ENCODE measurements at places on chromosomes 7 and 10.

- DNase-seq: no peak
Observed at GRCh38 chr10:132712743-132713142, 73.2 kb downstream of the NKX6-2 start.

DNA sequence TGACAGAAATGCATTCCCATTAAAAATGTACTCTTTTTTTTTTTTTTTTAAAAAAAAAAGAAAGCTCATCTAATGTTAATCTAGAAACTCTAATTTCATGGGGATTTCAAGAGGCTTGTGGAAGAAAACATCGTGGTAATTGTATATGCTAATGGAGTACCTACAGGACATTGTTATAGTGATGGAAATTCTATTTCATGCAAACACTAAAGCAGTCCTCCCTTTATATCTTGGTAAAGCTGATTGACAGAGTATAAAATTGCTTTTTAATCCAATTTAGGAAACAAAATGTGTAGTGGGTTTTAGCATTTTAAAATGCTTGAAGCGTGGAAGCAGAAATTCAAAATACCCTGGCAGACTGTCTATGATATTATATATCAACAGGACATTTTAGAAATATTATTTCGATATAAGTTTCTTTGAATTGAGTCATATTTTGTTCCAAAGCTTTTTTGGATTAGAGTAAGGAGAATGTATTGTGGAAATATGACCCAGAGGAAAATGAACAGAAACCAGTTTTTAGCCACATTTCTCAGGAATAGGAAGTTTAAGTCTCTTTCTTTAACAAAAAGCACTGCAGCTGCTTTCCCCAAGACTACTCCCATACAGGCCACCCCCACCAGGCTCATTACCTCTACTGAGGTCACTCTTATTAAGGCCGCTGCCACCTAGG lies 121.9 kb downstream of the WNT2 start:
- no peak for DNase-seq

- no peak for DNase-seq
Observed at GRCh38 chr10:99758211-99758891, 24.1 kb upstream of the ABCC2 start.

GRCh38 chr10:107477266-107477665 lies 312.8 kb upstream of the SORCS1 start:
- DNase-seq: no peak

DNA sequence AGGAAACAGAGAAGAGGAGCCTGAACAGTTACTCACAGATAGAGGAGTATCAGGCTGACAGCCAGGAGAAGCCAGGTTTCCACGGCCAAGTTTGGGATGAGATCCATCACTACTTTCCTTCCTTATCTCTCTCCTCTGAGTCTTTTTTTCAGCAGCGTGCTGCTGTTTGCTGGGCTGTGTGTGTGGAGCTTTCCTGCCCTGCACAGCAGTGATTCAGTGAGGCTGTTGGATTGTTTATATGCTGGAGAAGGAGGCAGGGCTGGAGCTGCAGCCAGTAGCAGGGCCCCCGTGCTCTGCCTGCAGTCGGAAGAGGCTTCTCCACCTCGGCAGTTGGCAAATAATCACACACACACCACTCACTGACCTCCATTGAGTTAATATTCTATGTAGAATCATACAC lies at the start of gene CYP3A7:
CYP3A7 (minus strand) TSS at position 210 of the 400 bp plus-strand sequence; CDS start at position 107, 103 bp downstream.
- DNase-seq: no peak

DNA sequence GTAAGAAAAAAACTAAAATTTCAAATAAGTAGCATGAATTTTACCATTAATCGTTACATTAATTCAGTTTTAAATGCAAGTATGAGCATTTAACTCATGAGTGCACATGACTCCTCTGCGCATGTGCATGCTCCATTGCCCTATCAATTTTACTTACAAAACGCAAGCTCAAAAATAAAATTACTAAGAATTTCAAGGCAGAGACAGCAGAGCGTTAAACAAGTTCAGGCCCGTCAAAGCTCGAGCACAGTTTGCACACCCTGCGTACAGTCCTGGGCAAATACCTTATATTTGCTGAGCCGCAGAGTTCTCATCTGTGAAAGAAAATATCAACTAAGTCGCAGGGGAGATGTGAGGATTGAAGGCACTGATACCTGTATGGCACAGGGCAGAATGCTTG lies 373.6 kb downstream of the BBS9 start:
- DNase-seq: no peak

DNA sequence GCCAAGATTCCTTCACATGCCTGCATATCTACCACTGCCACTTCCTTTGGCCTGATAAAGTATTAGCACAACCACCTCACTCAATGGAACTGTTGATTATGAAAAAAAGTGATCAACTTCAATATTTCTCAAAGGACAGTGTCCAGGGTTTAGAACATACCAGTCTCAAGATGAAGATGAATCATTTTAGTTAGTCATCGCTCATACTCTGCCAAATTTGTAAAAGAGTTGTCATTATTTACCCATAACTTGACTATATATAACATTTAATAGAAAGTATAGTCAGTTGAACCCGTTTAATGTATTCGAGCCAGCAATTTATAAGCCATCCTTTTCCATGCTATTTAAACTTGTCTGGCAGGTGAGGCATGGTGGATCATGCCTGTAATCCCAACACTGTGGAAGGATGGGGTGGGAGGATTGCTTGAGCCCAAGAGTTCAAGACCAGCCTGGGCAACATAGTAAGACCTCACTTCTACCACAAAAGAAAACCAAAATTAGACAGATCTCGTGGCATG lies 33.2 kb downstream of the SPAM1 start:
- no peak for DNase-seq

- DNase-seq: no peak
Observed at GRCh38 chr7:149431486-149432120, 29.3 kb downstream of the ZNF777 start.

DNA sequence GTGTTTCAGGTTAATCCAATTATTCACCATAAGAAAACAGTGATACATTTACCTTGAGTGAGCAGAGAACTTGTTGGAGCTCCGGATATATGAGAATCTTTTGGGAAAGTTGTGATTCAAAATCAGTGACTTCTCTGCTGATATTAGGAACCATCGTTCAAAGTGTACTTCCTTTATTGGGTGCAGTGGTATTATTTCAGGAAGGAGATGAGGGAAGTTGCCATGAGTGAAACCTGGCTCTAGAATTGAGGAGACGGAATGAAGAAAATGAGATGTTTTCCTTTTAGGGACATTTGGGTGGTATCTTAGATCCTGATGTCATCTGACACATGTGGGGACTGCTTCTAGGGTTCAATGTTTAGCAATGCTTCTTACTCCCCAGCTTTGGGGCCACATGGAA lies 343.9 kb downstream of the ABCA13 start:
- no peak for DNase-seq

Data from activated CD4-positive, alpha-beta T cell treated with anti-CD3 and anti-CD28 coated beads, Interleukin-2, amount 50 U/mL, for 48 hours (primary cell).